ENCODE measurements at places on chromosomes 11 and 22. TPM values are rescaled to one million over a fixed set of nuclear protein-coding genes. Genes with fewer than 3 reads are reported as not detected.

- H3K4me1 ChIP-seq: peaks cover 22% of the 10 kb centered on the region
- no peaks in the 10 kb centered on the region for H3K27me3 ChIP-seq
- no peak for DNase-seq
- H3K4me3 ChIP-seq: no peak overlapping the region
Measured at GRCh38 chr11:2780850-2781407, 81.1 kb upstream of the KCNQ1OT1 start.

DNA sequence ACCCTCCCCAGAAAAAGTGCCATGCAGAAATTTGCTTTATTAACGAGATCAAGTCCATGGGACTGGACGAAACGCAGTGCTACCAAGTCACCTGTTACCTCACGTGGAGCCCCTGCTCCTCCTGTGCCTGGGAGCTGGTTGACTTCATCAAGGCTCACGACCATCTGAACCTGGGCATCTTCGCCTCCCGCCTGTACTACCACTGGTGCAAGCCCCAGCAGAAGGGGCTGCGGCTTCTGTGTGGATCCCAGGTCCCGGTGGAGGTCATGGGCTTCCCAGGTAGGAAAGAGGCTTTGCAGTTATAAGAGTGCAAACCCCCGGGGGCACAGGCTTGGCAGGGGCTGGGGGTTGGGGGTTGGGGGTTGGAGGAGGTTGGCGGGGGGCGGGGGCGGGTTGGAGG lies 4.2 kb downstream of the APOBEC3H start:
- H3K27me3 ChIP-seq: peaks cover 21% of the 10 kb centered on the region
- H3K36me3 ChIP-seq: no peaks in the 10 kb centered on the region
- peaks cover 4% of the 10 kb centered on the region for H3K4me1 ChIP-seq
- H3K27ac ChIP-seq: no peak overlapping the region
- DNase-seq: no peak

DNA sequence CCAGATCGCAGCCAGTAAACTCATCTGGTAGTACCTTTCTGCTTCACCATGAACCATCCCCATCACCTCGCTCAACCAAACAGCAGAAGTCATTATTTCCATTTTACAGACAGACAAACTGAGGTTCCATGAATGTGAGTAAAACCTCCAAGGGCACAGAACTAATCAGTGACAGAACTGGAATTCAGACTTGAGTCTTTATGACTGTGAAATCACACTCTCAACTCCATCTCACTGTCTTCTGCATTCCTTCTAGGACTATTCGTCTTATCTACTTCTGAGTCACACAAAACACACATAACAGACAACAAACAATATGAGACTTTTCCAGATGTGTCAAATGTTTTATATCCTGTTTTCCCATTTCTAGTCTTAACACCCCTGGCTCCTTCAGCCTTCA lies 9.3 kb upstream of the NUP50 start:
- H3K36me3 ChIP-seq: peaks cover 13% of the 10 kb centered on the region
- no peak overlapping the region for H3K27ac ChIP-seq
- no peak overlapping the region for H3K4me3 ChIP-seq
- H3K4me1 ChIP-seq: peaks cover 19% of the 10 kb centered on the region
- no peaks in the 10 kb centered on the region for H3K27me3 ChIP-seq
- peak; percentile 67 for DNase-seq

GRCh38 chr11:123532131-123532530 lies 102.1 kb downstream of the GRAMD1B start:
- peaks cover 3% of the 10 kb centered on the region for H3K4me1 ChIP-seq
- no peak overlapping the region for H3K4me3 ChIP-seq
- H3K36me3 ChIP-seq: no peaks in the 10 kb centered on the region
- no peak overlapping the region for H3K27ac ChIP-seq
- no peaks in the 10 kb centered on the region for H3K27me3 ChIP-seq

The OR9Q1 gene
- not detected for polyA plus RNA-seq

- no peak overlapping the region for H3K27ac ChIP-seq
- no peak overlapping the region for H3K4me3 ChIP-seq
- H3K36me3 ChIP-seq: peaks cover 1% of the 10 kb centered on the region
- H3K27me3 ChIP-seq: no peaks in the 10 kb centered on the region
- DNase-seq: no peak
Measured at GRCh38 chr11:78192223-78192719, 3.6 kb downstream of the USP35 start.

DNA sequence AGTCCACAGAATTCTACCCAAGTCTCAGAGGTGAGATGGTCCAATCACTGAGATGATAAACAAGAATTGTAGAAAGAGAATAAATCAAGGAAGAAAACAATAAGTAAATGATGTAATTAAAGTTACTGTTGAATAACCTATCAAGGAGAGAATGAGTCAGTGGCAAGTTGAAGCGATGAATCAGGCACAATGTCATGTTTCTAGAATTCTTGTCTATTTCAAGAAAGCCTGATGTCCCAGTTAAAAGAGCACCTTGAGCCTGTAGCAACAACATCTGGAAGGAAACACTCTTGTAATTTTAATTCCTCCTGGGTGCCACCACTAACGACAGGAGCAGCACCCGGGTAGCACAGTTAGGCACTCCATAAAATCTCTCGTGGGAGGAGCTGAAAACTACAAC lies 67.9 kb upstream of the SLC35C1 start:
- no peaks in the 10 kb centered on the region for H3K36me3 ChIP-seq
- no peak overlapping the region for H3K27ac ChIP-seq
- H3K4me1 ChIP-seq: no peaks in the 10 kb centered on the region
- no peak for DNase-seq
- H3K4me3 ChIP-seq: no peak overlapping the region

GRCh38 chr11:121226415-121227263 lies 65.9 kb upstream of the SC5D start:
- no peaks in the 10 kb centered on the region for H3K36me3 ChIP-seq
- peaks cover 16% of the 10 kb centered on the region for H3K27me3 ChIP-seq
- H3K27ac ChIP-seq: no peak overlapping the region
- H3K4me3 ChIP-seq: no peak overlapping the region

The BBOX1 gene
- not detected for polyA plus RNA-seq

DNA sequence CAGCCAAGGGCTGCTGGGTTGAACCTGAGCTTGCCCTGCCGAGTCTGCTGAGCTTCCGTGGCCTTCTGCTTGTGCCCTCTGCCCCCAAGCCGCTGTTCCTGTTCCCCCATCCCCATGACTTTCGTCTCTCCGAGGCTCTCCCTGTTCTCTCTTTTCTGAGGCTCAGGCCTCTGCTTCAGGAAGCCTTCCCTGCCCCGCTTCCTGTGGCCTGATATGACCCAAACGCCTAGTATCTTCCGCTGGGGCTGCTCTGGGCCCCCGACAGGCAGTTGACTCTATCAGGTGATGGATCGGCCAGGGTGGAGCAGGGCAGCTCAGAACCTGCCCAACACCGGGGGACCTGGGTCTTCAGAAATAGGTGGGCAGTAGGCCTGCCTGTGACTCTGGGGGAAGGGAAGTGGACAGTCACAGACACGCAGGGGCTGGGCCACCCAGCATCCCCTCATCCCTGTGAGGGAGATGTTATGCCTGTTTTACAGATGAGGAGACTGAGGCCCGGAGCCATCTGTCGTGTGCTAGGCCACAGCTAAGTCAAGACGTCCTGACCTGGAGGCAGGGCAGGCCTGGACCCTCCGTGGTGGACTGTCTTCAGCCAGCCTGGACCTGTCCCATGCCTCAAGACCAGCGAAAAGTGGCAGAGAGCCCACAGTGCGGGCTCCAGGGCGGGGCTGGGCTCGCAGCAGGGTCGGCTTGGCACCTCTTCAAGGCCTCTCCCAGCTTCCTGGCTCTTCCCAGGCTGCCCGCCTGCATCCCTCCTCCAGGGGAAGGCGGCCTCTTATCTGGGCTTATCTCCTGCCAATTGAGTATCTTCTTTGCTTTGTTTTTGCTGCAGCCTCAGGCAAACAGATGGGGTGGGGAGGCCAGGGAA lies 16.2 kb downstream of the BAD start:
- H3K4me1 ChIP-seq: peaks cover 14% of the 10 kb centered on the region
- H3K27ac ChIP-seq: peak overlapping the region; percentile 76
- peak overlapping the region; percentile 56 for H3K4me3 ChIP-seq
- no peaks in the 10 kb centered on the region for H3K27me3 ChIP-seq
- peak; percentile 48 for DNase-seq

GRCh38 chr11:92314499-92314898 lies 89.9 kb downstream of the FAT3 start:
- no peak overlapping the region for H3K27ac ChIP-seq
- no peaks in the 10 kb centered on the region for H3K4me1 ChIP-seq
- no peaks in the 10 kb centered on the region for H3K36me3 ChIP-seq
- H3K27me3 ChIP-seq: no peaks in the 10 kb centered on the region

The C22orf23 gene
- polyA plus RNA-seq: 0.39 TPM

GRCh38 chr11:86158704-86159580 lies 85.6 kb upstream of the EED start:
- no peak overlapping the region for H3K27ac ChIP-seq
- H3K4me3 ChIP-seq: no peak overlapping the region
- no peak for DNase-seq
- no peaks in the 10 kb centered on the region for H3K27me3 ChIP-seq
- no peaks in the 10 kb centered on the region for H3K36me3 ChIP-seq

DNA sequence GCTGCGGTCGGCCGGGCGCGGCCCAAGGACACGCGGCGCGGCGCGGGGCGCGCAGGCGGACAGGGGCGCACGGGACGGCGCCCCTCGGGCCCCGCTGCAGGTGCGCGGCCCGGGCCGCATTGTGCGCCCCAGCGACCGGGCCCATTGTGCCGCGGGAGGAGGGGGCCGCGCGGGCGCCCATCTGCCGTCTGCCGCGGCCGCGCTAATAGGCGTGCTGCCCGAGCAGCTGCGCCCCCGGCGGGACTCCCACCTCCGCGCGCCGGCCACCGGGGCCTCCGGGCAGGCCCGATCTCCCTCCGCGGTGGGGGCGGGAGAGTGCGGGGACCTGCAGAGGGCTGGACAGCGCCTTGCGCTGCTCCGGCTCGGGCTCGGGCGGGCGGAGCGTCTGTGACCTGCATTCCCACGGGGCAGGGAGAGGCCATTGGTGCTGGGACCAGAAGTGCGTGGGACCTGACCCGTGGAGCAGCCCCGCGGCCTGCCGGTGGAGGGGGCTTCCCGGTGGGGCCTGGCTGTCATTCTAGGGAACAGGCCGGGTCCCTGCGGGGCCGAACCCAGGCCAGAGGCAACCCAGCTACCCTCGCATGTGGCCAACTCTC lies 933 bp downstream of the BRSK2 start:
- H3K4me1 ChIP-seq: no peaks in the 10 kb centered on the region
- H3K4me3 ChIP-seq: no peak overlapping the region
- no peaks in the 10 kb centered on the region for H3K36me3 ChIP-seq
- no peak overlapping the region for H3K27ac ChIP-seq
- peak; percentile 5 for DNase-seq

The NAP1L4 gene
- 80.7 TPM for polyA plus RNA-seq

DNA sequence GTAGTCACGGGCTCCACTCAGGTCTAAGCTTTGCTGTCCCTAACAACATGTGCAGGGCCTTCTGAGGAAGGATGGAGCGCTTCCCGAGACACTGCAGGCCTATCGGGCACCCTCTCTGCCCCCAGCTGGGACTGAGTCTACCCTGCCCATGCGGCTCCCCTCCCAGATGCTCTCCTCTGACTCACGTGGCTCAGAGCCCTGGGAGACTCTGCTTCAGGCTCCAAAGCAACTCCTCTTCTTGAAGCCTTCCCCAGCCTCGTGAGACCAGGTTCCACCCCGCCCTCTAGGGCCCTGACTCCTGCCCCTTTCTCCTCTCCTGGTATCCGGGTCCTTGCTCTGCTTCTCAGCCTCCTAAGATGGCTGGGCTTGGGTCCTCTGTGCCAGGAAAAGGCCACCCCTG lies 28.4 kb upstream of the ARFGAP3 start:
- no peaks in the 10 kb centered on the region for H3K27me3 ChIP-seq
- H3K36me3 ChIP-seq: peaks cover 69% of the 10 kb centered on the region
- no peaks in the 10 kb centered on the region for H3K4me1 ChIP-seq
- H3K27ac ChIP-seq: no peak overlapping the region
- H3K4me3 ChIP-seq: no peak overlapping the region

DNA sequence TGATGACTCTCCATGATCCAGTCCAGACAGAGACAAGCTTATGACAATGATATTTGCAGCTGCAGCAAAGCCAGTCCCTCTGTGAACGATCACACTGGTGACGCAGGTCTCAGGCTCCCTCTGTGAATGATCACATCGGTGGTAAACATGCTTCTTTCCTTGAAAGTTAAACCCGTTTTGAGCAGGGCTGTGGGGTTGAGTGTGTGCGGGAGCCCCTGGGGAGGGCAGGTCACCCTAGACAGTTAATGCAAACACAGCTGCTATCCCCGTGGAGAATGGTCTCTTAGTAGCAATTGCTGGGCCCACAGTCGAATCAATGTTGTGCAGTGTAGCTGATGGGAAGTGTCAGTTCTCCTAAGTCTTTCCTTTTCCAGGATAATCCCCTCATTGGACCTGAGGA lies 71.0 kb upstream of the KIRREL3 start:
- H3K4me1 ChIP-seq: 0 out of 2 replicates have a peak, but pooled peaks cover 2% of the 10 kb centered on the region
- peaks cover 45% of the 10 kb centered on the region for H3K27me3 ChIP-seq
- H3K36me3 ChIP-seq: no peaks in the 10 kb centered on the region
- H3K4me3 ChIP-seq: no peak overlapping the region
- H3K27ac ChIP-seq: no peak overlapping the region
- no peak for DNase-seq

GRCh38 chr11:79352349-79352703 lies 88.5 kb downstream of the TENM4 start:
- H3K36me3 ChIP-seq: no peaks in the 10 kb centered on the region
- no peaks in the 10 kb centered on the region for H3K4me1 ChIP-seq
- no peak overlapping the region for H3K27ac ChIP-seq
- no peaks in the 10 kb centered on the region for H3K27me3 ChIP-seq
- H3K4me3 ChIP-seq: no peak overlapping the region
- no peak for DNase-seq

- DNase-seq: no peak
- H3K27ac ChIP-seq: peak overlapping the region; percentile 60
- no peaks in the 10 kb centered on the region for H3K36me3 ChIP-seq
- peaks cover 40% of the 10 kb centered on the region for H3K4me1 ChIP-seq
- peak overlapping the region; percentile 64 for H3K4me3 ChIP-seq
Measured at GRCh38 chr11:3164138-3164551, 965 bp downstream of the OSBPL5 start.

DNA sequence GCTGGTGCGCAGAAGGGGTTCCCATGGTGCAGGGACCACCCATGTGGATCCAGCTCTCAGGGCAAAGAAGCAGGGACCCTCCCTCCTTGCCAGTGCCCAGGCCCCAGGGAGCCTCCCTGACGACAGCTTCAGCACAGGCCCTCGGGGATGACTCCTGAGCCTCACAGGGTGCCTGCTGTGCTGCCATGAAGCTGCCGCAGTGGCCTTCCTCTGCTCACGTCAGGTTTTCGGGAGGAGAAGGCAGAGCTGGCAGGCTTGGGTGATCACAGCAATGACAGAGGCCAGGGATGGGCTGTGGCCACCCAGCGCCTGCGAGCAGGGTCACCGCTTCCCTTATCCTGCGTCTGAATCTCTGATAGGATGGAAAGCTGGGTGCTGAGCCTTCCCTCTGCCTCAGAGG lies 276.2 kb downstream of the BRD1 start:
- no peaks in the 10 kb centered on the region for H3K27me3 ChIP-seq
- H3K36me3 ChIP-seq: no peaks in the 10 kb centered on the region
- no peaks in the 10 kb centered on the region for H3K4me1 ChIP-seq
- no peak for DNase-seq

DNA sequence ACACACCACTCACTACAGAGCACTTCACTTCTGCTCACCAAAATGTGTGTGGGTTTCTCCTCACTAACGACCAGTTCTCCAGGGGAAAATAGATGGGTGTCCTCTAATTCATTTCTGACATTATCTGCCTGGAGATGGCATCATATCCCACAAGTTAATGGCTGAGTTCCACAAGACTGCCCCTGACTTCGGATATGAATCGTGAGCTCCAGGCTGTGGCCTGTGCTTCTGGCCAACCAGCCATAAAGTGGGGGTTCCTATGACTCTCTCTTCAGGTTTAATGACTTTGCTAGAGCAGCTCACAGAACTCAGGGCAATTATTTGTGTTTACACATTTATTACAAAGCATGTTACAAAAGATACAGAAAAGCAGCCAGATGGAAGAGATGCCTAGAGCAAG lies 113.0 kb upstream of the SYT13 start:
- no peaks in the 10 kb centered on the region for H3K4me1 ChIP-seq
- H3K27me3 ChIP-seq: no peaks in the 10 kb centered on the region
- H3K4me3 ChIP-seq: no peak overlapping the region
- no peak overlapping the region for H3K27ac ChIP-seq
- no peaks in the 10 kb centered on the region for H3K36me3 ChIP-seq

The TUG1 gene
- polyA plus RNA-seq: 60.6 TPM

All from IMR-90 (cell line).